ENCODE measurements at places on chromosomes 13 and 19.

DNA sequence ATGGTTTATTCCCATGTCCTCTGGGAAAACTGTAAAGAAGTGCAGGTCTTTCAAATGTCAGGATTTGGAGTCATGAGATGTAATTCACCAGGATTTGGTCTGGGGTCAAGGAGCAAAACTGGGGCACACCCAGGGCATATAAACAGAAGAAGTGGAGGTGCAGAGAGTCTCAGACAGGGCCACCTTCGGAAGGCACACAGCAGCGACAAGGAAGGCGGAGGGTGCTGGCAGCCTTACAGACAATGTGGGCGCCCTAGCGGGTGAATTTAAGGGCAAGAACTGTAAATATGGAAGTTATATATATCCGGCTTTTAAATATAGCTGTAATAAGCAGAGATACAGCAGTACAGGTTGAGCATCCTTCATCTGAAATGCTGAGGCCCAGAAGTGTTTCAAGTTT lies 31.2 kb downstream of the DHRS12 start:
- DNase-seq: no peak

- DNase-seq: no peak
These were observed 185.5 kb downstream of the DNAJC3 start for GRCh38 chr13:95862408-95862807.

DNA sequence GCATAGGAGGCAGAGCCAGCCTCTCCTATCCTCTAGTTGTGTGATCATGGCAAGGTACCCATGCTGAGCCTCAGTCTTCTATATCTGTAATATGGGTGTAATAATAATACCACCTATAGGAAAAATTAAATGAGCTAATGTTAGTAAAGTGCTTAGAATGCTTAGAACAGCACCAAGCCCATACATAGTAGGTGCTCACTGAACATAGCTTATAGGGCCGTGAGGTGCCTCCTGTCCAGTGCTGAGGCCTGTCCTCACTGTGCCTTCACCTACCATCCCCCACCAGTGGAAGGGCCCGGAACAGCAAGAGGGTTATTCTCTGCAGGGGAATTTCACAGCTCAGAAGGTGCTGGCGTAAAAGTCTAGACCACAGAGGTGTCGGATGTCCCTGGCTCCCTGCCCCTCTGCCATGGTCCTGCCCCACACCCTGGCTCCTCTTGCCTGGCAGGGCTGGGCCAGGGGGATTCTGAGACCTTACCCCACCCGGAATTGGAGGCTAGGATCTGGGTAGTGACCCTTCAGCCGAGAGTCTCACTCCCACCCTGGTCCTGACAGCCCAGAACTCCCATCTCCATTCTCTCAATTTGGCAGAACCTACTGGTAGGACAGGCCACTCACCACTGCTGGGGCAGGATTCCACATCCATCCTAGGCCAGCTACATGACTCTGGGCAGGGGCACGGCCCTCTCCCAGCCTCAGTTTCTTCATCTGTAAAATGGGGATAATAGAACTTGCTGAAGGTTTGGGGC lies 2.2 kb upstream of the SCN1B start:
- DNase-seq: no peak

- no peak for DNase-seq
These were observed 537.6 kb downstream of the EFNB2 start for GRCh38 chr13:105997581-105998550.

DNA sequence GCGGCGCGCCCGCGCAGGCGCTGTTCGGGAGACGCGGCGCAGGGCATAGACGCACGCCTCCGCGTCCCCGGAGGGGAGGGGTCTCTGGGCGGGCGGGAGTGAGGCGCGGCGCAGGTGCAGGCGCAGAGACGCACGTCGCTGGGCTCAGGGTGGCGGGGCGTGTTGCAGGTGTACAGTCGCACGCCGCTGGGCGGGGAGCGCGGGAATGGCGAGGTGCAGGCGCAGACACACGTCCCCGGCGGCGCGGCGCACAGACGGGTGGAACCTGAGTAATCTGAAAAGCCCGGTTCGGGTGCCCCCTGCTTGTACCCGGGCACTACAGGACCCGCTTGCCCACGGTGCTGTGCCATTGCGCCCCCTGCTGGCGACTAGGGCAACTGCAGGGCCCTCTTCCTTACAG lies 44.7 kb downstream of the PLPP2 start:
- DNase-seq: no peak

DNA sequence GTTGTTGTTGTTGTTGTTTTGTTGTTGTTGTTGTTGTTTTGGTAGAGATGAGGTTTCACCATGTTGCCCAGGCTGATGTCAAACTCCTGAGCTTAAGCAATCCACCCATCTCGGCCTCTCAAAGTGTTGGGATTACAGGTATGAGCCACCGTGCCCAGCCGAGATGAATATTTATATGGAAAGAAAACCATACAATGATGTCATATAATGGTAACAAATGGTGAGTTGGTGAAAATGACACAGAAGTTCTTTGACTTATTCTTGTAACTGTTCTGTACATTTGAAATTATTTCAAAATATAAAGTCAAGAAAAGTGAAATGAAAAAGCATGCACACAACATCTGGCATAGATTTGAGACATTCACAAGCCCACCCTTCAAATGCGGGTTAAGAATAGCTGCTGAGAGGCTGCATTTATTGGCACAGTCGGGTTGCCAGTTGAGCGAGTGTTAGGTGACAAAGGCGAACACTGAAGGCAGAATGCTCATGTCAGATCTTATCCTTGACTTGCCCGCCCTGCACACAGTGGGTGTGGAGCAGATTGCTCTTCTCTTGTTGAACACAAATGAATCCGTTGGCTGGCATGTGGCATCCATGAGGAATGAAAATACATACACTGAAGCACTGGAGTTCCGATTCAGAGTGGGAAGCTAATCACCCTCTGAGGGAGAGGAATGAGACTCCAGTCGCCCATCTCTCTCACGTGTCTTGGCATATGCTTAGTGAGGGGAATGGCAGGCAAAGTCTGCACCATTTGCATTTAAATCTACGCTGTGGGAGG lies 15.8 kb upstream of the UBE2S start:
- DNase-seq: no peak

DNA sequence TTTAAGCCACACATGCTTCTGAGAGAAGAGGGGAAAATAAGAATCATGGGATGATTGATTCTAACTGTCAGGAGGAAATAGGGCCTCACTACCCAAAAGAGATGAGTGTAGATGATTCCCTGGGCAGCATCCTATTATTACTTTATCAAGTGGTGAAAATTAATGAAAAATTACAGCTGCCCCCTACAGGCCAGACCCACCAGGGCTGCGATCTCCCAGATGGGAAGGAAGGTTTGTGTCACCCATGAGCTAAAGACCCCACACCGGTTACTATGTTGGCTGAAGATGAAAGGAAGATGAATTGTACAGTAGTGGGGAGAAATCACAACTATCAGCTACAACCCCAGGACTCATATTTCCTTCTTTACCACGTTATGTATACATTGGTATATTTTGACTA lies 49.5 kb downstream of the RFC3 start:
- no peak for DNase-seq

DNA sequence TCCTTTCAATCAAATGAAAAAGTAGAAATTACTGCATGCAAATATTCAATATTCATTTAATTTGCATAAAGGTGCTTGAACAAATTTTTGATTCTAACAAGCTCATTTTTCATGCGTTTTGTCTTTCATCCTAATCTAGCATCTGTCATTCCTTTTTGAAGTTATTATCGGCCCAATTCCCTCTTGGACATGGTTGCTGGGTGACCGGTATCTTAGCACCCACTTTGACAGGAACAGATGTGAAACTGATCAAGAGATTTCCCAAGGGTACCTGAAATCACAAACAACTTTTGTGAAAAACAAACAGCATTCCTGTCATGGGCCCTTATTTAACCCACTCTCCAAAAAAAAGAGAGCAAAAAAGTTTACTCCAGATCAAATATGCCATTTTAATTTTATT lies 13.3 kb downstream of the DACH1 start:
- no peak for DNase-seq

DNA sequence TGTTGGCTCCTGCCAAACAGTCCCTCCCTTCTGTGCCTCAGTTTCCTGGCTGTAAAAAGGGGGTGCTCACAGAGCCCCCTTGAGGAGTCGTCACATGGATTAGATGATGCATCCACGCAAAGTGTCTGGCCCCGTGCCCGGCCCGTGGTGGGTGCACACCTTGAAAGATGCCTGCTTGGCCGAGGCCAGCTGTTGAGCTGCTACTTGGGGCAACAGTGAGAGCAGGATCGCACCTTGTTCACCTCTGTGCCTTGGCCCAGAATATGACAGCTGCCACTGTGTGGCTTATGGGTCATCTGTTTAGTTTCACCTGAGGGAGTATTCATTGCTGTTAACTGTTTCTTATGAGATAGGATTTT lies 17.7 kb downstream of the CRTC1 start:
- DNase-seq: no peak

- no peak for DNase-seq
These were observed 277.2 kb downstream of the SUCLA2 start for GRCh38 chr13:47723898-47724297.

- no peak for DNase-seq
These were observed 37.6 kb downstream of the KCTD12 start for GRCh38 chr13:76848596-76848995.

DNA sequence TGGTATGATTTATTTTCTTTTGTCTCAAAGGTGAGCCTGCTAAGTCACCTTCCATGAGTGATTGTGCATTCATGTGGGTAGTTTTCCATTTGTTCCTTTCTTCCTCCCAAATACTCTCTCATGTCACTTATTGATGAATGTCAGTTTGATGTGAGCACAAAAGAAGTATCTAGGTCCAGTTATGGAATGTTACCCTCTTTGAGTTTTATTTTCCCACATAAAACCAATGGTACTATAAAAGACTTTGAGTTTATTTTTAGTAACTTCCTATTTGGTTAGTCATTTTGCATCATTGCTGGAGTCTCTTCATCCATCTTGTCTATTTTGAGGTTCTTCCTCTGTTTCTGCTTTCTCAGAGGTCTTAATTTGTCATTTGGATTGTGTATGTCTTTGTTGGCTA lies 321.3 kb downstream of the GPC6 start:
- DNase-seq: no peak

DNA sequence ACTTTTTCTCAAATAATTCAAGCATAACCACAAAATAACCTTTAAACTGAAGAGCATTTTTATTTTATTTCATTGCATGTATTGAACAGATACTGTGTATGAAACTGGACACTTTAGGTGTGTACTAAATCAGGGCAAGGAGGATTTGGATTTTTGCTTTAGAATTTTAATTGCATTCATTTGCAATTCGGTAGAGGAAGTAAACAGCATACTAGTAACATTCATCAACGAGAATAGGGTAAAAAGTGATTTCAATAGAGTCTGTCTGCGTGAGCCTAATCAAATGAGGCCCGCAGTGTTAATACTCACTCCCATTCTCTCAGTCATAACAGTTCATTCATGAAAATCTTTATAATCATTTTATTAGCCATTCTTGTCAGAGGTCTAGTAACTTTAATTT lies 200.2 kb downstream of the SPRY2 start:
- no peak for DNase-seq
